ENCODE measurements at places on chromosomes 3 and 15.

GRCh38 chr15:41878355-41878699 lies 15.5 kb downstream of the SPTBN5 start:
- no peak for DNase-seq

DNA sequence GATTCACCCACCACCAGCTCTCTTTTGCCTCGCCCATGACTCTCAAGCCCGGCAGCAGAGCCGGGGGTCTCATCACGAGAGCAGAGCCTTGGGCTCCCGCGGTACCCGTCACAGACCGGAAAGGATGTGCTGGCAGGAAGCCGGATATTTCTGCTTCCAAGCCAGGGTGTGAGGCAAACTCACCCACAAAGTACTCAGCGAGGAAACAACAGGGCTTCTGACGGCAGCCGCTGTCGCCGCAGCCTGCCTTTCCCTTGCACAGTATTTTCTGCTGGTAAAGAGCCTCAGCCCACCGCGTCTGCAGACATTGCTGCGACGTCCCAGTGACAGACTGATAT lies 119.9 kb downstream of the NSMCE3 start:
- DNase-seq: no peak

- DNase-seq: no peak
These were observed 24.7 kb upstream of the OR5K4 start for GRCh38 chr3:98328933-98329332.

DNA sequence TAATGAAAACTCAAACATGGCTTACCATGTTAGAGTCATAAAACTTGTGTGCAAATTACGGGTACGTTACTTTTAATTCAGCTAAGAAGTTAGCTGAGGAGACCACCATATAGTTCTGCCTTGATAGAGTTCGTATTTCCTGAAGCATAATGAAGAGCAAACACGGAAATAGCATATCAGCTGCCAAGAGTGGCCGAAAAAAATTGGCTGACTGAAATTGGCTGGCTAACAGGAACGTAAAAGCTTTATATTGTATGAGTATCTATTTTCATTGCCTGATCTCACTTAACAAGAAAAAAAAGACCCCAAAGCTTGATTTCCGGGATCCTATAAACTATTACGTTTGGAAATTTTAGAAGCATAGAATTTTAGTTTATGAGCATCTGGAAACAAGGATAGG lies 1222.9 kb downstream of the ZPLD1 start:
- no peak for DNase-seq

DNA sequence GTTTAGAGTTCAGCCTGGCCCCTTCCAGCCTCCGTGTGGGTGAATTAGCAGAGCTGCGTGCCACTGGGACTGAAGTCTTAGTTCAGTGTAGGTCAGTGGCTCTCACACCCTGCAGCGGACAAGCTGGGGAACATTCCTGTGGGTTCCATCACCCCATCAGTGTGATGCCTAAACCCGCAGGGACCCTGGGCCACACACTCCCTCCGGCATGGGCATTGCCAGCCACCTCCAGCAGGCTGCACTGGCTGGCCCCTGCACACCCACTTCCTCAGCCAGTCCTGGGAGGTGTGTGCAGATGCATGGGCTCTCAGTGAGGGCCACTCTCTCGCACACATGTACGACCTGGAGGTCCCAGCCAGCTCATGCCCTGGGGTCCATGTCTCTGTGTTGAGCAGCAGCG lies 32.1 kb upstream of the TOPBP1 start:
- no peak for DNase-seq

DNA sequence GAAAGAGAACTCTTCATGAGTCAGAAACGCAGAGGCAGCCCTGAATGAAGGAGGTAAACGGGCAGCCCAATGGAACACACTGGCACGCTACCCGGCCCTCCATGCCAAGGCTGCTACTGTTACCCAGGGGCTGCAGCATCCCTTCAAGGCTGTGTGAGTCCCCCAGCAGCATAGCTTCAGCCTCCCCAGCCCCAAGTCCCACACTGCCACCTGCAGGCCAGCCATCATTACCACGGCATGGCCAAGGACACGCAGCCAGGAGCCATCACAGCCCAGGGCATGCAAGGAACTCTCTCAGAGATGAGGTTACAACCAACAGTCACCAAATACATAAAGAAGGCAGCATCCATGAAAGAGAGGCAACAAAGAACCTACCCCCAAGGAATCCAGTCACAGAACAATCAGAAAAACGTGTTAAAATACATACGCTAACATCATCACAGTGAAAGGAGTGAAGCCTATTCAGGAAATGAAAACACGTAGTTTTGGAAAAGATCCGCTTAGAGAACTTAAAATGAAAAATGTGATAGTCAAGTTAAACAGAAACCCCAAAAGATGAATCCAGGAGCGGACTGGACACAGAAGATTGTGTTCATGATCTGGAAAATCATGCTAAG lies 22.4 kb downstream of the PLA2G4F start:
- peak; percentile 17 for DNase-seq

GRCh38 chr3:50339485-50340146 lies 1.0 kb downstream of the RASSF1 start:
- DNase-seq: no peak
